ENCODE measurements at places on chromosomes 4 and X.

GRCh38 chrX:131789664-131790063 lies 233.4 kb upstream of the STK26 start:
- DNase-seq: no peak

- DNase-seq: peak; percentile 39
These were observed 213.1 kb upstream of the MID1 start for GRCh38 chrX:10833299-10834169.

GRCh38 chr4:156329779-156330178 lies 376.1 kb upstream of the CTSO start:
- no peak for DNase-seq

DNA sequence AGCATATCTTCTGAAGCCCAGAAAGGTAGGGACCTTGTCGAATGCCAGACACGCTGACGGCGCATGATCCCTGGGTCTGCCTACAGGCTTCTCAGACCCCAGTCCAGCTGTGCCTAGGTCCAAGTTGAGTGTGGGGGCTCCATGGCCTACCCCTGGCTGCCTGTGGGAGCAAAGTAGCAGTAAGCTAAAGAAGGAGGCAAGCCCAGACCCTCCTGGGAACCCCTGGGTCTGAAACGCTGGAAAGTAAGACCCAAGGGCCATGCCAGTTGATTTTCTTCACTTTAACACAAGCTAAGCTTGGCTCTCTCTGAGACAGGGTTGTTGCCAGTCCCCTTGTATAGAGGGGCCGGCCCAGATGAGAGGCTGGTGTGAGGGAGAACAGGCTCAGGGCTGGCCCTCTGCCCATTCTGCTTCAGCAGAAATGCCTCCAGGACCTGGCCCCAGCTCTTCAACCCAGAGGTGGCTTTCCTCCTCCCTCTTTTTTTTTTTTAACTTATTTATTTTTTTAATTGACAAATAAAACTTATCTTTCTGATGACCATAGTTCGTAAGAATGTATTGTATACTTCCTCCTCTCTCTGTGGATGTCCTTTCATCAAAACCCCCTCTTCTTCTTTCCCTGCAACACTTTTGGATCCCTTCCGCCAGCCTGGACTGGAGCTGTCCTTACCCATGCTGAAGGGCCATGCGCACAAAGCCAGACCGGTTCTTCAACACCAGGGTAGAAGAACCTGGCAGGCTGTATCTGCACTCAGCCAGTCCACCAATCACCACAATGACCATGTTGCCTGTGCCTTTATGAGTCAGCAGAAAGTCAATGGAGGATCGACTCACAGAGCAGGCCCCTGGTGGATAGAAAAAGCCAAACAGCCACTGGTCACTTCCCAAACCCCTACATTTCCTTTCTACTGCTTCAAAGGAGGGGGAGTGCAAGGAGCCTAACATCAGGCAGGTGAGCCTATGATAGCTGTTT lies 7.1 kb downstream of the AWAT2 start:
- DNase-seq: no peak

DNA sequence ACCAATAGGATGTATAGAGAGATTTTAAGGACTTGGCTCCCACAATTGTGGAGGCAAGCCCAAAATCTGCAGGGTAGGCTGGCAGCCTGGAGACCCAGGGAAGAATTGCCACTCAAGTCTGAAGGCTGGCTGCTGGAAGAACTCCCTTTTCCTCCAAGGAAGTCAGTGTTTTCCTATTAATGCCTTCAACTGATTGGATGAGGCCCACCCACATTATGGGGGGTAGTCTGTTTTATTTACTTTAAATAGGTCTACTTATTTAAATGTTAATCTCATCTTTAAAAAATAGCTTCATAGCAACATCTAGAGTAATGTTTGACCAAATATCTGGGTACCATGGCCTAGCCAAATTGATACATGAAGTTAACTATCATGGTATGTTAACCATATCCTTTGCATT lies 18.7 kb downstream of the LSM6 start:
- DNase-seq: no peak
